Gastroesophageal sphincter (tissue), 4 donors: ENCODE measurements at places on chromosomes 4 and X. TPM values are rescaled to one million over a fixed set of nuclear protein-coding genes. Genes with fewer than 3 reads are reported as not detected.

CCDC120 gene
- total RNA-seq = 4.7 TPM

SMARCA1 gene
- 58.8 TPM for total RNA-seq

IGSF1 gene
- 2.4 TPM for total RNA-seq

TRPC5OS gene
- total RNA-seq = not detected

C4orf54 gene
- under 0.01 TPM for total RNA-seq

NHSL2 gene
- 11.8 TPM for total RNA-seq

C4orf51 gene
- total RNA-seq = not detected

LRP2BP gene
- total RNA-seq = 1.9 TPM
